Smooth muscle cell of the brain vasculature (primary cell): ENCODE measurements at places on chromosomes 2 and 18.

DNA sequence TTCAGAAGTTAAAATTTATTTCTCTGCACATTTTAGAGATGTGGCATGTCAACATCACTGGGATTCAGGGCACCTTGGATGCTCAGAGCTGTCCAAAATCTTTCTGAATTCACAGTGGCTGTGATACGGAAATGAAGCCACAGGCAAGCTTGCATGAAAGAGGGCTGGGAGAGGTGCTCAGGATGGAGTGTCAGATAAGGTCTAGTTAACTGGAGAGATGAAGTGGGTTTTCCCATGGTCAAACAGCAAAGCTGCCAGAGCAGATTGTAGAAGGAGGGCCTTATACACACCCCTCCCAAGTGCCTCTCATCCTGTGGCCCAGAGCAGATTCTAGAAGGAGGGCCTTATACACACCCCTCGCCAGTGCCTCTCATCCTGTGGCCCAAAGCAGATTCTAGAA is 286.8 kb upstream of the PXDN start:
- DNase-seq, result no peak

DNA sequence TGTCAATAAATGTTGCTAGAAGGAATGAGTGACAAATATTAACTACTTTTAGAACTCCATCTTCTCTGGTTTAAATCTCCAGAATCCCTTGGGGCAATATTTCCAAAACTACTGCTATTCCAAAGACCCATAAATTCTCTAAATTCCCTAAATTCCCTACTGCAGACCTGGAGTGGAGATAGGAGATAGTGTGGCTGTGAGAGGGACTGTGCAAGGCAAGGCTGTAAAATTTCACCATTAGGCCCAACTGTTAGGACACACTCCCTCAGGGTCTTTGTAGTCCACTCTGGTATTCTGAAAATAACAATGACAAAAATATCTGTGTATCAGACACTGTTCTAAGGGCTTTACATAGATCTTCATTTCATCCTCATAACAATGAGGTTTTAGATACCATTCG is 67.9 kb downstream of the MYL12B start:
- no peak for DNase-seq

- DNase-seq, result no peak
Measured at GRCh38 chr2:122205641-122206040, 450.2 kb downstream of the TSN start.

- DNase-seq, result no peak
Measured at GRCh38 chr2:23480957-23481797, 96.2 kb downstream of the KLHL29 start.

DNA sequence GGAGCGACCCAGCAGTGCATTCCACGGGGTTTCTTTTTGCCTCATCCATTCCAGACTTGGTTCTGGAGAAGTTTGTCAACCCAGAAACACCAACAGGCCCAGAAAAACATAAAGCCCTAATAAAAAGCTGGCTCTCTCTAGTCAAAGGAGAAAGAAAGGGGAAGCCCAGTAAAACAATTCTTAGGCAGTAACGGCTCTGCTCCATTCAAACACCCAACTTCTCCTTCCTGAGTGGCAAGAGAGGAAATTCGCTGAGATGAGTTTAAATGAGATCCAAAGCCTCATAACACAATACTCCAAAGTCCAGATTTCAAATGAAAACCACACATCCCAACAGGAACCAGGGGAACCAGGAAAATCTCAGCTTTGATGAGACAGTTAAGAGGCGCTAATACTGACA is 179.9 kb downstream of the RPIA start:
- no peak for DNase-seq

GRCh38 chr2:120818441-120818920 is 82.8 kb downstream of the GLI2 start:
- no peak for DNase-seq

DNA sequence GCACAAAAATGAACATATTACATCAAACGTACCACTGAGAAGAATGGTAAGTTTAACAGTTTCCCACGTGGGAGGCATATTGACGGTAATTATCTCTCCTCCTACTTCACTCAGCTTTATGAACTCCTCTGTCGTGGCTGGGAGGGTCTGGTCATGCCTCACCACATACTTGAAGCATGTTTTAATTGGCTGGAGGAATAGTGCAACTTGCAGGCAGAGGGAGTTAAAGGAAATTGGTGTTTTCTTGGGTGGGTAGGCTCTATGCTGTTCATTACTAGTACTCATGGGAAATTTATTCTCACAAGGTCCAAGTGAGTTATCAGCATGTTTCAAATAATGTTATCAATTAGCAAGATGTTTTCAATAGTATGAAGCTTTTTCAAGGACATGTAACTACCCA is 767.0 kb downstream of the PLCL1 start:
- DNase-seq, result no peak

- DNase-seq, result no peak
Measured at GRCh38 chr18:191725-192124, 33.4 kb downstream of the USP14 start.

DNA sequence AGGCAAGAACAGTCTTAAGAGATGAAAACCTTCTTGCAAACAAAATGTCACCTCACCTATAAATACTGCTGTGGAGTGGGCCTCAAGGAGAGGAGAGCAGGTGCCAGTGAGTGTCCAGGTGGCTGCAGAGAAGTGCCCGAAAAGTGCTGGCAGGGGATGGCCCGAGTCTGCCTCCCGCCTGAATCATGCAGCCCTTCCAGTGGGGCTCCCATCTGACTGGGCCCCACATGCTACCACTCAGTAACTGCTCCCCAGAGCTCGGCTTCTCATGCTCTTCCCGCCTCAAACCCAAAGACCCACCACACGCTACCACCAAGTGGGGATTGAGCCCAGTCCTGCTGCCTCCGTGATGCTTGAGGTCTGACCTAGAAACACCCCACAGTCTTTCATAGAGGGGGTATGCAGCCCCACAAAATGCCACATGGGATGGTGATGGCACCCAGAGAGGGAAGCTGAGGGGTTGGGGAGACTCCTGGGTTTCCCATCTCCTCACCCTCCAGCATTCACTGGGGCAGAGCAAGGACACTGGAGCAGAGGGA is 7.4 kb downstream of the HS6ST1 start:
- no peak for DNase-seq

- DNase-seq, result no peak
Measured at GRCh38 chr18:67597759-67598158, 81.2 kb upstream of the DSEL start.

GRCh38 chr2:2719781-2720180 is 388.7 kb upstream of the MYT1L start:
- no peak for DNase-seq

DNA sequence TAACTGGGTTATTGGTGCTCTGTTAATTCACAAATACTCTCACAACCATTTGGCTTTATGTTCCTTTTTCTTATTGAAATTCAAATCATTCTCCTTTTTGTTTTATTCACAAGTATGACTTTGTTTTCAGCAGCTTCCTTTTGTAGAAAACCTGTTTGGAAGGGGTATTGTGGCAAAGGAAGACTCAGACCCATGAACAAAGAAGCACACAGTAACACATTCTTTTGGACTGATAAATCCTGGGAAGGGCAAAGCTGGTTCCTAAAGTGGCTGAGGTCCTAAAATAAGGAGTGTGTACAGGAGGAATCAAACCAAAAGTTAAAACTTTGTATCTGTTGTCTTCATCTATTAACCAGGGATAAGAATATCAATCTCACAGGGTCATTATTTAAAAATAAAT is 374.7 kb upstream of the FIGN start:
- DNase-seq, result no peak

DNA sequence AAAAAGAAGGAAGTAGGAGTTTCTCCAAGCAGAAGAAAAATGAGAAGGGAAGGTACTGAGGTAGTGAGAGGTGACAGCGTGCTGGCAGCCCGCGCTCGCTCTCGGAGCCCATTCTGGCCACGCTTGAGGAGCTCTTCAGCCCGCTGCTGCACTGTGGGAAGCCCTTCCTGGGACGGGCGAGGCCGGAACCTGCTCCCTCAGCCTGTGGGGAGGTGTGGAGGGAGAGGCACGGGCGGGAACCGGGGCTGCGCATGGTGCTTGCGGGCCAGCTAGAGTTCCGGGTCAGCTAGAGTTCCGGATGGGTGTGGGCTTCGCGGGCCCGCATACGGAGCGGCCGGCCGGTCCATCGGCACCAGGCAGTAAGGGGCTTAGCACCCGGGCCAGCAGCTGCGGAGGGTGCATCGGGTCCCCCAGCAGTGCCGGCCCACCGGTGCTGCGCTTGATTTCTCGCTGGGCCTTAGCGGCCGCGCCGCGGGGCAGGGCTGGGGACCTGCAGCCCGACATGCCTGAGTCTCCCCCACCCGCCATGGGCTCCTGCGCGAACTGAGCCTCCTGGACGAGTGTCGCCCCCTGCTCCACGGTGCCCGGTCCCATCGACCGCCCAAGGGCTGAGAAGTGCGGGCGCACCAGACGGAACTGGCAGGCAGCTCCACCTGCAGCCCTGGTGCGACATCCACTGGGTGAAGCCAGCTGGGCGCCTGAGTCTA is 11.1 kb upstream of the CYS1 start:
- DNase-seq, result no peak

DNA sequence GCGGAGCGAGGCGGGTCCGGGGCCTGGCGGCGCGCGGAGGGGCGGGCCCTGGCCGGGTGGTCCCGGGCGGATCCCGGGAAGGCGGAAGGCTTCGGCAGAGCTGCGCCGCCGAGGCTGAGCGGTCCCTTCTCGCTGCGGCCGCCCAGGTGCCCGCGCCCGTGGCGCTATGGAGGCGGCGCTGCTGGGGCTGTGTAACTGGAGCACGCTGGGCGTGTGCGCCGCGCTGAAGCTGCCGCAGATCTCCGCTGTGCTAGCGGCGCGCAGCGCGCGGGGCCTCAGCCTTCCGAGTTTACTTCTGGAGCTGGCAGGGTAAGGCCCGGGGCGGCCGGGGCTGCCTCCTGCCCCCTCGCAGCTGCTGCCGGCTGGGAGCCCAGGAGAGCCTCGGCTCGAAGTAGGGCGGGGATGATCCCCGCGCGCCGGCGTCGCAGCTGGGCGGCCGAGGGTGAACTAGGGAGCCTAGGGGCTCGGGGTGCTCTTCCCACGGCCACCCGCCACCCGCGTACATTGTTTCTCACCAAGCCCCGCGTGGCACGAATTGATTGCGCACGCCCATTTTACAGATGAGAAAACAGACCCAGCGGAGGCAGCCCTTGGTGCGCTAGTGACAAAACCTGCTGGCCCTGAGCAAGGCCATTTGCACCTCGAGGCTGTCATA is at the start of gene SLC66A3:
Gene SLC66A3 (plus strand): TSS at position 87 of the 655 bp plus-strand sequence. CDS start 80 bp downstream, at position 167.
- DNase-seq, result peak; percentile 58

GRCh38 chr2:115364093-115364492 is 921.7 kb downstream of the DPP10 start:
- no peak for DNase-seq

GRCh38 chr2:159942146-159942545 is 120.3 kb downstream of the PLA2R1 start:
- no peak for DNase-seq

DNA sequence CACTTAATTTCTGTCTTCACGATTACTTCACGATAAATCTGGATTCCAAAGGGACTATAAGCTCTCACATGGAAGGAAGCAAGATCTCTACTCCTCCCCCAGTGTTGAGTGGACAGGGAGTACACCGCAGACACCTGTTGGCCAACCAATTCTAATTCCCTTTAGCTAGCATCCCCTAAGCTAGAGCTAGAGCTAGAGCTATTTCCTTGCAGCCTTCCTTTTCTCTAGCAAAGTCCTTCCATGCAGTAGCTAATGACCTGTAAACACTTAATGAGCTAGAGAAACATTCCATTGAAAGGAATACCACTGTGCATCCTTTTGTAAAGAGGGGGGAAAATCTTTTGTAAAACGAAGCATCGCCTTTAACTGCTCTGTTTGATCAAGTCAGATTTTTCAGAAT is 56.5 kb downstream of the BCL11A start:
- no peak for DNase-seq

DNA sequence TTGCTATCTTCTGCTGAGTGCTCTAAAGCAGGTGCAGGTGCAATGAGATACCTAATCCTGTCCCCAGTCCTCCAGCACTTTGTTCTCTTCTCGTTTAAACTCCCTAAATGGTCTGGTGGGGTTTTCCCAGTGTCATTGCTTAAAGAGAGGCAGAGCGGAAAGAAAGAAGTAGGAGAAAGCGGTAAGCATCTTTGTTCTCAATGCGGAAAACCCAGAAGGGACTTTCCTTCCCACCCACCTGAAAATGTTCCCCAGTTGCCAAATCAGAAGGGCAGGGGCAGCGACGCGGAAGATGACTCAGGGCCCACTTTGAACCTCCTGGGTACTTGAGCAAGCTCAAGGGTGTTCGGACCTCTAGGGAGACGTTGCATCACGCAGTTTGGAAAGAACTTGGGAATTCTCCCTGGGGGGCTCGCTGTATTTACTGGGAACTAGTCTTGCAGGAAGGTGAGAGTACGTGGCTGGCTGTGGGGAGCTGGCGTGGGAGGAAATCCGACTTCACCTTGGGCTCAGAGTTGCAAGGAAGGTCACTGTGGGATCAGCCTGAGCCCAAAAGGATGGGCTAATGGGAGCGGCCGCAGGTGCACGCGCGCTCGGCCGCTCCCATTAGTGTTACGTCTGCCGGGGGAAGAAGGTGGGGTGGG is 589 bp upstream of the SGPP2 start:
- DNase-seq, result no peak

DNA sequence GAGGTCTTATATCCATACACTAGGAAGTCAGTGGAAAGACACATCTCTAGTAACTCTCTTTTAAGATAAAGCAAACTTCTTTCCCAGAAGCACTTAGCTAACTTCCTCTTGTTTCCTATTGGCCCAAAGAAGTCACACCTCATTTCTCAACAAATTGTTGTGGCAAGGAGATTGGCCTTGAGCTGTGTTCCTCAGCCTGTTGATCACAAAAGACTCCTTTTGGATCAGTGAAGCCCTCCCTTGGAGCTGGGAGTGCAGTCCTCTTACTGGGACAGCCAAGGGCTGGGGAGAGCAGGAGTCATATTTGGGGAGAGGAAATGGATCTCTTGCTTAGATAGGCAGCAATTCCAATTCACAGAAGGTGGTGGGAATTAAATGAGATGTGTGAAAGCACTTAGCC is 51.2 kb upstream of the DAPL1 start:
- DNase-seq, result no peak

GRCh38 chr2:149001496-149001895 is 37.0 kb upstream of the LYPD6B start:
- DNase-seq, result no peak

DNA sequence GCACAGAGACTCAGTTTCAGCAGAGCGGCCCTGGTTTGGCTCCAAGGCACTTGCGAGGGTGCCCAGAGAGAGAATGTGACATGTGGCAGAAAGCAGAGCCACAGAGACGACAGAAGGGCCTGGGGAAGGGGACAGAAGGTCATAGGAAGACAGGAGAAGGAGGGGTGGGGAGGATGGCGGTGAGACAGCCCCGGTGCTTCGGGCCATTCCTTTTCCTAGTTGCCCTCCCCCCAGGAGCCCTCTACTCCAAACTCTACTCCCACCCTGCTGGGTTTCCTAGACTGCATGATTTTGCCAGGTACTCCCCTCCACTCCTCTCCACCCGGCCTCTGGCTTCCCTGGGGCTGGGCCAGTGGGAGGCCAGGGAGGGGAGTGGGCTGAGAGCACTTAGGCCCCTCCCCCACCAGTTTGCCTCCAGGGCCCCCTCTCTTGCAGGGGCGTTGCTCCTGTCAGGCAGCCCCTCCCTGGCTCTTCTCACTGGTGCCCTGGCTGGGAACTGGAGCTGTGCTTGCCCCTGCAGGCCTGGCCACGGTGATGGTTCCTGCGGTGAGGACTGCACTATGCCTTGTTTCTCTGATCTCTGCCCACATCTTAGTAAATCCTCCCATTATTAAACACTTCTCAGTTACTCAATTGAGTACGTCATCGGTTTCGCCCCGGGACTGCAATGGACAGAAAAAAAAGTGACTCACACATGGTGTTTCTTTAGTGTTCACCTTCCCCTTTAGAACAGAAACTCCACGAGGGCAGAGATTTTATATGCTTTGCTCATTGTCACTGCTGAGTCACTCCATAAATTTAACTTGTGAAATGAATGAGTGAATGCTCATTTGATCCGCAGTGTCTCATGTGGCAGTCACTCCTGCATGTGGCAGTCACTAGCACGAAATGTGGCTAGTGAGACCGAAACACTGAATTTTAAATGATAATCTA is 58.7 kb upstream of the SP3 start:
- DNase-seq, result peak; percentile 73
